Foreskin fibroblast (primary cell): ENCODE measurements at places on chromosomes 6 and 20.

- DNase-seq, result no peak
Observed at GRCh38 chr6:44261581-44261980, 3.8 kb downstream of the NFKBIE start.

- no peak for DNase-seq
Observed at GRCh38 chr6:43883847-43884651, 114.0 kb downstream of the VEGFA start.

DNA sequence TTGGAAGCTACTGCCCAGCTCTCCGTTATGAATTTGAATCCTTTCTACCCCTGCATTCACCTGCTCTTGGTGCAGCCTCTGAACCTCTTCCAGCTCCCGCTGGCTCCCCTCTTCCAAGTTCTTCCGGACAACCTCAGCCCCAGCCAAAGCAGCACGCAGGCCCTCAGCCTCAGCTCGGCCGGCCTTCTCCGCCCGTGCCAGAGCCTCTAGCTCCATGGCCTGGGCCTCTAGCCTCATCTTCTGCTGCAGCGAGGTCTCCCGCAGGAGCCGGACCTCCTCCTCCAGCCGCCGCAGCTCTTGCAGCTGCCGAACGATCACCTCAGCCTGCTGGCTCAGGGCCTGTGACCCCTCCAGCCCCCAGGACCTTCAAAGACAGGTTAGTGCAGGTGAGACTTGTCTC is 3.2 kb downstream of the CCHCR1 start:
- DNase-seq, result no peak

GRCh38 chr6:130259557-130259956 is 36.8 kb upstream of the SAMD3 start:
- DNase-seq, result no peak

GRCh38 chr6:69866351-69866769 is at the start of gene COL19A1:
TSS of gene COL19A1 (plus strand) at chr6:69866556. CDS start at chr6:69879568, 13,012 bp downstream.
- no peak for DNase-seq

DNA sequence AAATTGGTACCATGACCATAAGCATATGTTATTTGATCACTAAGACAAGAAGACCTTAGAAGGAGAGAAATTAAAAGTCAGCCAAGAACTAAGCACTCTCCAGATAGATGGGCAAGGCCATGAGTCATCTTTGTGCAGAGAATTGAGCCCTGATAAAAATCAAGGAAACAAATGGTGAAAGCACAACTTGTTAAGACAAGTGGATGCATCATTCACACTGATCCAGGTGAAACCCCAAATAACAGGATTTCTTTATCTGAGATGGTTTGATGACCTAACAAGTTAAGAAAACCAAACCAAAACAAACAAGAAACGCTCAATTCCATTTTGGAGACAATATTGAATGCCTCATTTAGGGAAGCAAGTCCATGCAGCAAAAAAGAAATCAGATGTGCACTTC is 121.6 kb downstream of the ADAT2 start:
- peak; percentile 48 for DNase-seq

GRCh38 chr6:107488174-107488874 is 1.6 kb upstream of the SOBP start:
- no peak for DNase-seq

DNA sequence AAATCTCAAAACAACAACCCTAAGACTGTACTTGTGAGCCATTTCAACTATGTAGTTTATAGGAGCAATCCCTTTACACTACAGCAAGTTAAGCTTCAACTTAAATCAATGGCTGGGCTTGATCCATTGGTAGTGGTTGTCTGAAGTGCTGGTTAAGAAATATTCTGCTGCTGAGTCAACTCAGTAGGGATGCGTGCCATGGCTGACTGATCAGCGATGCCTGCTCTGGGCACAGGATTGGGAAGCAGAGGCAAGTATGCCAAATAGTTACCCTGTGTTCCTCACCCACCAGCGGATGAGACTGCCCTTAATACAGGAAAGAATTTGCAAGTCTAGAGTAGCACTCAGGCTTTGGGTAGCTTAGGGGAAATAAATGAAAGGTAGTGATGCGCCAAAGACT is 41.5 kb downstream of the GCM1 start:
- peak; percentile 29 for DNase-seq

- DNase-seq, result no peak
Observed at GRCh38 chr20:23654717-23655116, 17.0 kb upstream of the CST3 start.

GRCh38 chr20:52631469-52631868 is 340.7 kb upstream of the TSHZ2 start:
- no peak for DNase-seq

DNA sequence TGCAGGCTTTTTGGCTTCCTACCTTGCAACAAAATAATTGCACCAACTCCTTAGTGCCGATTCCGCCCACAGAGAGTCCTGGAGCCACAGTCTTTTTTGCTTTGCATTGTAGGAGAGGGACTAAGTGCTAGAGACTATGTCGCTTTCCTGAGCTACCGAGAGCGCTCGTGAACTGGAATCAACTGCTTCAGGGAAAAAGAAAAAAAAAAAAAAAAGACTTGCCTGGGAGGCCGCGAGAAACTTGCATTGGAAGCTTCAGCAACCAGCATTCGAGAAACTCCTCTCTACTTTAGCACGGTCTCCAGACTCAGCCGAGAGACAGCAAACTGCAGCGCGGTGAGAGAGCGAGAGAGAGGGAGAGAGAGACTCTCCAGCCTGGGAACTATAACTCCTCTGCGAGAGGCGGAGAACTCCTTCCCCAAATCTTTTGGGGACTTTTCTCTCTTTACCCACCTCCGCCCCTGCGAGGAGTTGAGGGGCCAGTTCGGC is 420 bp downstream of the SOX4 start:
- DNase-seq, result peak; percentile 51

DNA sequence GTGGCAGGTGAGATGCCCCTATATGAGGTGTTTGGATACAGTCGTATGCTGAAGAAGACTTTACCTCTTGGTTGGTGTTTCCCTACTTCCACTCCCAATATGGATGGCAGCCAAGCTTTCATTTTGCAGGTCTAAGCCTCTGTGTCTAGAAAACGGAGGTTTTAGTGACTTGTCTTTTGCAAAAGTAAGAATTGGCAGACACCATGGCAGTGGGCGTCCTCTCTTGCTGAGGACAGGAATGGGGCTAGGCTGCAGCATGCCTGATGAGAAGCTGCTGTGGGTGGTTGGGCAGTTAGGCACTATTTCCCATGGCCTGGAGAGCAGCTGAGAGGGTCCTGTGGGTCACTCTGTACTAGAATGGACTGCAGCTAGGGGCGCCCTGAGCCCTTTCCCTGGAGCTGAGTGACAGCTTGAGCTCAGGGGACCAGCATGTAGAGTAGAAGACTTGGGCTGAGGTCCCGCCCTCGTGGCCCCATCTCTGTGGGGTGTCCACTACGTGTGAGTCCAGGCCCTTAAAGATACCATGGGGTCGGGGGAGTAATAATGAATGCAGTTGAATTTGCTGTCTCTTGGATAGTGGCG is 127.4 kb downstream of the CDH26 start:
- DNase-seq, result no peak

DNA sequence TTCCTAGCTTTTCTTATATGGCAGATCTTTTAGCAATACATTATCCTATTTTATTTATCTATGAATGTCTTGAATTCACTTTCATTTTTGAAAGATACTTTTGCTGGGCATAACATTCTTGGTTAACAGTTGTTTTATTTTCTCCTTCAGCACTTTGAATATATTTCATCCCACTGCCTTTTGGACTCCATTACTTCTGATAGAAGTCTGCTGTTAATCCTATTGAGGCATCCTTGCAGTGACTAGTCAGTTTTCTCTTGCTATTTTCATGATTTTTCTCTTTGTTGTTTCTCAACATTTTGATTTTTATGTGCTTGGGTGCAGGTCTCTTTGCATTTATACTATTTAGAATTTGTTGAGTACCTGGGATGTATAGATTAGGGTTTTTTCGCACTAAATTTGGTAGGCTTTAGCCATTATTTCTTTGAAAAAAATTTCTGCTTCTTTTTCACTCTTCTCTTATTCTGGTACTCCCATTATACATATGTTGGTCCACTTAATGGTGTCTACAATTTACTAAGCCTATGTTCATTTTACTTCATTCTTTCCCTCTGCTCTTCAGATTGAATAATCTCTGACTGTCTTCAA is 53.2 kb downstream of the PHACTR3 start:
- no peak for DNase-seq

- no peak for DNase-seq
Observed at GRCh38 chr6:72367439-72367838, 254.4 kb upstream of the KCNQ5 start.

GRCh38 chr6:72654071-72654621 is 32.3 kb downstream of the KCNQ5 start:
- DNase-seq, result no peak

- peak; percentile 76 for DNase-seq
Observed at GRCh38 chr6:111925296-111925695, 52.0 kb upstream of the FYN start.

GRCh38 chr6:13068586-13069210 is 259.6 kb downstream of the TBC1D7 start:
- DNase-seq, result peak; percentile 82

GRCh38 chr6:119395192-119395591 is 45.6 kb upstream of the MAN1A1 start:
- DNase-seq, result no peak

- no peak for DNase-seq
Observed at GRCh38 chr6:133407320-133408100, 166.4 kb downstream of the EYA4 start.

- DNase-seq, result no peak
Observed at GRCh38 chr6:467671-468082, 76.1 kb downstream of the IRF4 start.

DNA sequence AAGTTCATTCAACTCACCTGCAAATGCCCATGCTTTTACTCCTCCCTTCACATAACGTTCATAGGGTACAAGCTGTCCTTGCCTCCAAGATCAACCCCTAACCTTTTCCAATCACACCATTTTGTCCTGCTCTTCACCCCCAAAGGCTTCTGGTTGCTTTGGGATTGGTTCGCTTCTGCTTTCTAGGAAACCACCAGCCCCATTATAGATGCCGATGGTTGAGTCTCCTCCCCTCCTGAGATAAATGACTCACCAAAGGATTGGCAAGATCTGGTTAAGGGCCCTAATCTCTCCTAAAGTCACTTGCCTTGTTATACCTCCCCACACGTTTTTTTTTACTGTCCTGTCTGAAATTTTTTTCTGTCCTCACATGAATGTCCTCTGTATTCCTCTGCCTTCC is 311.4 kb downstream of the HACE1 start:
- DNase-seq, result no peak

DNA sequence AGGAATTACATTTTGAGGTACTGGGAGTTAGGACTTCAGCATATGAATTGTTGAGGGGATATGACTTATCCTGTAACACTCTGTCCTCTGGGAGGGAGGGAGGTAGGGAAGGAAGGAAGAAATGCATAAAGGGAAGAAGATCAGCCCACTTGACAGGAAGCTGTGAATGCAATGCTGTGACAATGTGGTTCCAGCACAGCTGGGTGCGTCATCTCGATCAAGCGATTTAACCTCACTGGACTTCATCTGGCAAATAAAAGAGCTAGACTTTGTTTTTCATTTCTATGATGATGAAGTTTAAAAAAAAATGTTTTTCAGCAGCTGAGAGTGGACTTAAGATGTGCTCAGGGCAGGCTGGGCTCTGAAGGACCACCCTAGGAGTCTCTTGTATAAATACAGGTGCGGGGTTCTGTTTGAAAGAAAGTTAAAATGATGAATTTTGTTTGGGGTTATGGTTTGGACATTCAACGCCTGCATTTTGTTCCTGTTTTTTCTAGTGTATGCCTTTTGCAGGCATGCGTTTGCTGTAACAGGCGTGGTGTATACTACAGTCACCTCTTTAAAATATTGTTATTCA is 178.1 kb downstream of the RIMS1 start:
- no peak for DNase-seq

- DNase-seq, result no peak
Observed at GRCh38 chr20:45322952-45323383, 14.9 kb upstream of the MATN4 start.

GRCh38 chr6:55953335-55953734 is 77.9 kb upstream of the BMP5 start:
- DNase-seq, result peak; percentile 71

DNA sequence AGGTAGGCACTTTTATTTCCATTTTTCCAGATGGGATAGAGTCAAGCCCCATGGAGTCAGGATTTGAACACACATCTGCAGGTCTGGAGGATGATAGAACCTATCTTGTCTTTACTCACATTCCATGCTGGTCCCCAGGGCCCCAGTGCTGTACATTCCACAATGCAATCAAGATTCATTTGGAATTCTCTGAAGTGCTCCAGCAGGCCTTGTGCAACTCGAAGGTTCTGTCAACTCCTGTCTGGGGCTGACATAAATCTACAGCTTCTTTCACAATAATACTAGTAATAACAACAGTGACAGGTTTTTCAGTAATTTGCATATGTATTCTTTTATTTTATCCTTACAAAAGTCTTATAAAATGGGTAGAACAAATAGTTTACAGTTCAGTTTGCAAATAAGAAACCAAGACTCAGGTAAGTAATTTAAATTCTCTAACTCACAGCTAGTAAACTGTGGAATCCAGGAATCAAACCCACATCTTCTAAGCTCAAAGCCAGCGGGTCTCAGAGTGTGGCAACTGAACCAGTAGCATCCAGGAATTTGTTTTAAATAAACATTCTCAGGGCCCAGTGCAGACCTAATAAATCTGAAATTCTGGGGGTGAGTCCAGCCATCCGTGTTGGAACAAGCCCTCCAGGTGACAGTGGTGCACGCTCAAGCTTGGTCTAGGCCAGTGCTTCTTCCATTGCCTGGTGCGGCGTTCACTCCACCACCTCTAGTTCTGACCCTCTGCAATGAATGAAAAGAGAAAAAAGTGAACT is 137.0 kb upstream of the TNFAIP3 start:
- peak; percentile 76 for DNase-seq

- no peak for DNase-seq
Observed at GRCh38 chr6:140460267-140460666, 1085.8 kb upstream of the CITED2 start.

- no peak for DNase-seq
Observed at GRCh38 chr20:50477239-50477872, 32.8 kb upstream of the PTPN1 start.

DNA sequence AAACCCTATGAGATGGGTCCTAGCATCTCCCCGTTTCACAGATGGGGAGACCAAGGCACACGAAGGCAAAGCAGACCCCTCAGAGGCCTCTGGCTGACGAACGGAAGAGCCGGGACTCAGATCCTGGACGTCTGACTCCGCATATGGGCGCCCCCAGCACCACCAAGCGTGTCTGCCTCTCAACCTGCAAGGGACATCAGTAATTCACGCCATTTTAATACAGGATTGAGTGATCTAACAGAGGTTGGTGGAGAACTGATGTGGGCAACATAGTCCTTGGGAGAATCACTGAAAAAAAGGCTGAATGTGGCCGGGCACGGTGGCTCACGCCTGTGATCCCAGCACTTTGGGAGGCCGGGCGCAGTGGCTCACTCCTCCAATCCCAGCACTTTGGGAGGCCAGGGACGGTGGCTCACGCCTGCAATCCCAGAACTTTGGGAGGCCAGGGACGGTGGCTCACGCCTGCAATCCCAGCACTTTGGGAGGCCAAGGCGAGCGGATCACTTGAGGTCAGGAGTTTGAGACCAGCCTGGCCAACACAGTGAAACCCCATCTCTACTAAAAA is 206.6 kb downstream of the DLL1 start:
- no peak for DNase-seq

- peak; percentile 6 for DNase-seq
Observed at GRCh38 chr6:163711615-163712565, 297.4 kb downstream of the QKI start.

GRCh38 chr6:109513571-109514071 is 30.6 kb upstream of the ZBTB24 start:
- peak; percentile 34 for DNase-seq

- no peak for DNase-seq
Observed at GRCh38 chr20:32163951-32164350, 43.6 kb downstream of the PLAGL2 start.

- DNase-seq, result peak; percentile 84
Observed at GRCh38 chr6:56890683-56891429, 64.1 kb upstream of the BEND6 start.

GRCh38 chr20:16011056-16011455 is 562.2 kb downstream of the KIF16B start:
- DNase-seq, result no peak
